CD4-positive, alpha-beta T cell (primary cell): ENCODE measurements at places on chromosomes 3 and 15. TPM values are rescaled to one million over a fixed set of nuclear protein-coding genes. Genes with fewer than 3 reads are reported as not detected.

The IRAK2 gene
- total RNA-seq: 1.4 TPM

The CPLX3 gene
- 0.53 TPM for total RNA-seq

The FGF7 gene
- not detected for total RNA-seq

GRCh38 chr3:187507905-187508304 lies 139.7 kb downstream of the RTP4 start:
- DNase-seq: no peak

- no peak for DNase-seq
Observed at GRCh38 chr3:66136597-66136996, 84.2 kb upstream of the SLC25A26 start.

DNA sequence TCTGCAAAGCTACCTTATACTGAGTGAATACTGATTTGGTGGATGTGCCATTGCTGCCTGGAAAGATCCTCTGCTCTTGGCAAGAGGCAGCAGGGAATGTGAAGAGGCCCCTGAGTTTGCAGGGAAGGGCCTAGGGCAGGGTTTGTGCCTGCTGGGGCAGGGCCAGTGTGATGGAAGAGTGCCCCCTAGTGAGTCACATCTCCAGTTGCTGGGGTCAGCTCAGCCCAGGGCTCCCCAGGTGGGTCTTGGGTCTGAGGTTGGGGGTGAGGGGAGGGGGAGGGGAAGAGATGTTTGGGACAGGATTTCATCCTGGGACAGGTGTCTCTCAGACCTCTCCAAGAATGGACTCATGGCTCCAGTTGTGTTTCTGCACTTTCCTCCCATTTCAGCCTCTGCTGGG lies 4.1 kb upstream of the AMOTL2 start:
- DNase-seq: no peak

GRCh38 chr3:74214286-74214685 lies 400.2 kb downstream of the CNTN3 start:
- no peak for DNase-seq

DNA sequence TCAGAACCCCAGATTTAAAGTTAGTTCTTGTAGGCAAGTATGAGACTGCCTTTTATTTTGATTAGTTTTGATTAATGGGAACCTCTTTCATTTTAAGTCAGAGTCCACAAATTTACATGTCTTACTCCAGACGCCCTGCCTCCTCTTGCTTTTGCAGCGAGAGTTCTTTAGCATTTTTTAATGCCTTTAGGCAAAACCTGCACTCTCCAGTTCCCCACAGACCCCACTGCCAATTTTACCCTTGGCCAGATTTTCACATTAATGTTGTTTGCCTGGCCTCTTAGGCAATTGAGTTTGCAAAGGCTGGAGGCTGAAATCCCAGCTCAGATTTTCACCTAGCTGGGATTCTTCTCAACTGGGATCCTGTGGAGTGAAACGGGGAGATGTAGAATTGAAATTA lies 85.8 kb downstream of the GAP43 start:
- no peak for DNase-seq

- DNase-seq: peak; percentile 70
Observed at GRCh38 chr3:132535575-132536441, 61.3 kb upstream of the ACKR4 start.

DNA sequence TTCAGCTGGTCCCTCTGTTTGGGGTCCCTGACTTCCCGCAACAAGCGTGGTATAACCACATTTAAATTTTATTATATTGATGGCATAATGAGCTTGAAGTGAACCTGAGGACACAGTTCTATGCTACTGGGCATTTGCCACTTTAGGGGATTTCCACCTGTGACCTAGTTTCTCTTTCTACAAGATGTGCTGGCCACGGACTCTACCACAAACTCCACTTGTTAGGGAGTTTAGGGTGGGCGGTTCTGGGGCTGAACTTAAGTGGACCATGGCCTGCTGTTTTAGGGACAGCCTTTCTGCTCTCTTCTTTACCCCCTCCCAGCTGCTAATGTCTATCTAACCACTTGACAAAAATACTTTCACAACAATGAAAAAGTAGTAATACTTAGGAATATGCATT lies 1199.1 kb downstream of the SI start:
- no peak for DNase-seq

DNA sequence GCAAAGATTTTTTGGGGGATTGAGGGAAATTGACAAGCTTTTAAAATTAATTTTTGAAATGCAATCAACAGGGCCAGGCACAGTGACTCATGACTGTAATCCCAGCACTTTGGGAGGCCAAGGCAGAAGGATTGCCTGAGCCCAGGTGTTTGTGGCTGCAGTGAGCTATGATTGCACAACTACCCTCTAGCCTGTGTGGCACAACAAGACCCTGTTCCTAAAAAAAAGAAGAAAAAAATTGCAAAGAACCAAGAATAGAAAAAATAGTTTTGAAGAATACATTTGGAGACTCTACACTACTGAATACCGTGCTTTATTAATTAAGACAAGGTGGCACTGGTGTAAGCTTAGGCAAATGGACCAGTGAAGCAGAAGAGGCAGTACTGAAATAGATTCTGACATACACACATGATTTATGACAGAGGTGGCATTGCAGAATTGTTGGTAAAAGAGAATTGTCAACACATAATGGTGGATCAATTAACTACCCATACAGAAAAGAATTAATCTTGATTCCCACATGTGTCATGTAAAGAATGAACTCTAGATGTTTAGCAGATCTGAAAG lies 443.3 kb upstream of the ATP11B start:
- no peak for DNase-seq
